ENCODE measurements at places on chromosomes 5 and 9.

DNA sequence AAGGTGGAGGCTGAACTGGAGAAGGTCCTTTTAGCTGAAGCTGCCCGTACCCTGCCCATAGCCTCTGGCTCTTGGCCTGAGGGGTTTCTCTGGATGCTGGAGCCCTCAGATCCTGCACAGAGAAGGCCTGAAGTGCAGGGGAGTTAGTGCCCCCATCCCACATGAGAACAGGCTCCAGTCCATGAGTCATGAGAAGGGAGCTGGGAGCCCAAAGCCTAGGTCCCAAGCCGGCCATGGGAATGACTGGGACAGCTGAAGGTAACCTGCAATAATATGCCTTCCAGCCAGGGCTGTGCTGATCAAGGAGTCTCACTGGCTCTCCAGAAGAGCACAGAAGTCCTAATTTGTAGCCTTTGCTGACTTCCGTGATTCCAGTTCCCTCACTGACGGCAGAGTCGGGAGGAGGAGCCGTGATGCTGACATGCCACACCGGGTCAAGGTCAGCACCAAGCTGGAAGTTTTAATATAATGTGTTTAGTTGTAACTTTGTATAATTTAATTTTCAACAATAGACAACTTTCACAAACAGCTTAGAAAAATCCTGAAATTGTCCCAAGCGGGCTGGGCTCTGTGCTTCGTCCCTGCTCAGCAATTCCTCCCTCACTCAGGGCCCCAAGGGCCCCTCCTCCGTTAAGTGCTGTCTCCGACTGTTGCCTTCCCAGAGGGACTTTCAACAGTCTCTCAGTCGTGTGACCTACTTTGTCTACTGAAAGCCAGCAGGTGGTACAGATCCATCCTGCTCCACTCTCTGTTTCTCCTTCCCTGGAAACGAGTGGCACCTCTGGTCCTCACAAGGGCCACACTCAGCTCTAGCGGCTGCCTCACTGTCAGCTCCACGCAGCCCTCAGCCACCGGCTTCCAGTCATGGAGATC is 387.8 kb downstream of the GADD45G start:
- DNase-seq, result no peak

- no peak for DNase-seq
These were observed 216.5 kb upstream of the DMRT1 start for GRCh38 chr9:624935-625500.

GRCh38 chr9:14993901-14994554 is 83.8 kb upstream of the FREM1 start:
- no peak for DNase-seq

DNA sequence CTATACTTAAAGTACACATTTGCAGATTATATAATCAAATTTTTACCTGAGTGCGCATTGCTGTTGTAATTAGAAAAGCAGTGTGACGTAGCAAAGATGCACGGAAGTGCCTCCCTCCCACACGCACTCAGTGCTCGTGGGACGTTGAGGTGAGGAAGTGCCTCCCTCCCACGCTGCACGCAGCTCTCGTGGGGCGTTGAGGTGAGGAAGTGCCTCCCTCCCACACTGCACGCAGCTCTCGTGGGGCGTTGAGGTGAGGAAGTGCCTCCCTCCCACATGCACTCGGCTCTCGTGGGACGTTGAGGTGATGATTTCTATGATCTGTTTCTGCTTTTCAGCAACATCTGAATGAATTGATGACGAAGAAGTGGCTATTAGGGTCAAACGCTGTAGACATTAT is 21.0 kb downstream of the EXOC3 start:
- no peak for DNase-seq

DNA sequence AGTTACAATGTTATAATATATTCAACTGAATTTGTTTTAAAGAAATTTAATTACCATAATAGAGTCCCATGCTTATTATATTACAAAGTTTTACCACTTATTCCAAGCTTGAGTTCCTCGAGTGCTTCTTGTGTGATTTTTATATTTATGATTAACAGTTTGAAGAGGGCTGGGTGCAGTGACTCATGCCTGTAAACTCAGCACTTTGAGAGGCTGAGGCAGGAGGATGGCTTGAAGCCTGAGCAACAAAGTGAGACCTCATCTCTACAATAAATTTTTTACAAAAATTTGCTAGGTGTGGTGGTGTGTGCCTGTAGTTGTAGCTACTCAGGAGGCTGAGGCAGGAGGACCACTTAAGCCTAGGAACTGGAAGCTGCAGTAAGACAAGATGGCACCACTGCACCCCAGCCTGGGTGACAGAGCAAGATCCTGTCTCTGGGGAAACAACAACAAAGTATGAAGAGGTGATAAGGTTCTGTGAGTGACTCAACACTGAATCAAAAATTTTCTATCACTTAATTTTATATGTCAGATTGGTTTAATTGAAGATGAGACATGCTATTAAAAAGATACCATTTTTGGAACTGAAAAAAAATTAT is 9.2 kb downstream of the POC5 start:
- DNase-seq, result no peak

DNA sequence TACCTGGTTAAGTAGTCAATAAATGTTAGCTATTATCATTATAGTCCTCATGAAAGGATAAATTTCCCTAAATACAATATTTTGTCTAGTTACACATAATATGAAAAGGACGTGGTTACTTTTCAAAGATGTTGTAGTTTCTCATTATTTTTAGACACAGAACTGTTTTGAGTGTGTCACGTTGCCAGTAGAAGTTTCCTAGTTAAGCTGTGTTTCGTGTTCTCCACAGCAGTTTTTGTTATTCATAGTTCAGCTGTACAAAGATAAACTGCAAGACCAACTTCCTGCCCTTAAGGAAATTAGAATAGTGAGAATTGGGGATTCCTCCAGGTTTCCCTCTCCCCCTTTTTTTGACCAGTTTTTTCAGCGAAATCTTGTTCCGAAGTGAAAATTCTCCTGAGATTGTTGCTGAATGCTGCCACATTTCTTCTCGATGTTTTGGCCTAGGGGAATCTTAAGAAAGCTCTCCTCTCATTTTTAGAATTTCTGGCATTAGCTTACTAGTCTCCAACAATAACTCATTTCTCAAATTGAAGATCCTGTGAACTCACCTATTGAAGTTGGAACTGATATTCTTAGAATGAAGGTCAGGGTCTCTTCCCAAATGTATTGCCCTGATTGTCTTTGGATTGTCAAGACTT is 176.1 kb downstream of the PAM start:
- no peak for DNase-seq

DNA sequence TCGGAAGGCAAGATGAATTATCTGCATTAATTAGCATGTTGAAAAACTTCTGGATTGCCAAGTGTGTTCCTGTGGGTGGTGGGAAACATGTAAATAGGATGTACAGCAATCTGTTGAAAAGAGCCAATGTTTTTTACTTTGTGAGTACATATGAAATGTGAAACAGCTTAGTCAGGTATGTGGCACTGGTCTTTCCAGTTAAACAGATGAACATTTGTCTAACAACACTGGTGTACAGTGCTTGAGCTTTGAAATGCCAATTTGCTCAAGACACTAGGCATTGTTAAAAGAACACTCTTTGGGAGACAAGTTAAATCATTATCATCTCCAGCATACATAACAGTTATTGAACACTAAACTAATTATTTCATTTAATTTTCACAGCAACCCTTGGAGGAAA is 107.3 kb upstream of the SLC24A2 start:
- DNase-seq, result no peak

DNA sequence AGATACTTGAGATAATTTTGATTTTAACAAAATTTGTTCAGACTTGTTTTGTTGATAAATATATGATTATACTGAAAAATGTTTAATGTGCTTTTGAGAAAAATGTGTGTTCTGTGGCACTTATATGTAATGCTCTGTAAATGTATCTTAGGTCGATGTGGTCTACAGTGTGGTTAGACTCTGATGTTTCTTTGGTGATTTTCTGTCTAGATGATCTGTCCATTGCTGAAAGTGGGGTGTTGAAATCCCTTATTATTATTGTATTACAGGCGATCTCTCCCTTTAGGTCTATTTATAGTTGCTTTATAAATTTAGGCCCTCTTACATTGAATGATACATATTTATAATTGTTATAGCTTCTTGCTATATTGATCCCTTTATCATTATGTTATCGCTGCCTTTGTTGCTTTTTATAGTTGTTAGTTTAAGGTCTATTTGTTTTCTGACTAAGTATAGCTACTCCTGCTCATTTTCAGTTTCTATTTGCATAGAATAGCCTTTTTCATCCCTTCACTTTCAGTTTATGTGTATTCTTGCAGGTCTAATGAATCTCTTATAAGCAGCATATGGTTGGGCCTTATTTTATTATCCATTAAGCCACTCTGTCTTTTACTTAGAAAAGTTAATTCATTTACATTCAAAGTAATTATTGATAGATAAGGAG is 124.3 kb downstream of the MRPS30 start:
- no peak for DNase-seq

GRCh38 chr9:77063645-77064285 is 44.3 kb downstream of the FOXB2 start:
- no peak for DNase-seq

- no peak for DNase-seq
These were observed 38.2 kb downstream of the PAPPA start for GRCh38 chr9:116191576-116192415.

DNA sequence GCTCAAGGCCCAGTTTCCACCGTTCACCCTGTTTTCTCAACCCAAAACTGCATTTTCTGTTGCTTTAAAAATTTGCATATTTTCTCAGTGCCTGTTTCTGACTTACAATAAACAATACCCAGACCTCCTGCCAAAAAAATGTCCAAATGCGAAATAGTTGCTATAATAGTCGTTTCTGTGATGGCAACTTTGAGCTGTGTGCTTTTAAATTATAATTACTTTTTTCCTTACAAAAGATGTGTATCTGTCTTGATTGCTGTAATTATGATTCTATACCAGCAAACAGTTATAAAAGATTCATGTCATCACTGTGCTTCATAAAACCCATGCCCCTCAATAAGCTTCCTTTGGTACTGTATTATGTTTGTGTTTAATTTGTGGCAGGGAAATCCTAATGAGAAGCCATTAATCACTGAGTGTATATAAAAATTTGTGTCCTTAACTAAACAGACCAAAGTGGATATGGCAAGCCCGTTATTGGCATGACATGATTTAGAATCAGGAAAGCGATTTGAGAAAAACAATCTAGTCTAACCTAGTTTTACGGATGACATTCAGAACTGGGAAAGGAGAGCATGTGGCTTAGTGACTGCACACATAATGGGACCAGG is 5.4 kb upstream of the SLC1A3 start:
- DNase-seq, result no peak

DNA sequence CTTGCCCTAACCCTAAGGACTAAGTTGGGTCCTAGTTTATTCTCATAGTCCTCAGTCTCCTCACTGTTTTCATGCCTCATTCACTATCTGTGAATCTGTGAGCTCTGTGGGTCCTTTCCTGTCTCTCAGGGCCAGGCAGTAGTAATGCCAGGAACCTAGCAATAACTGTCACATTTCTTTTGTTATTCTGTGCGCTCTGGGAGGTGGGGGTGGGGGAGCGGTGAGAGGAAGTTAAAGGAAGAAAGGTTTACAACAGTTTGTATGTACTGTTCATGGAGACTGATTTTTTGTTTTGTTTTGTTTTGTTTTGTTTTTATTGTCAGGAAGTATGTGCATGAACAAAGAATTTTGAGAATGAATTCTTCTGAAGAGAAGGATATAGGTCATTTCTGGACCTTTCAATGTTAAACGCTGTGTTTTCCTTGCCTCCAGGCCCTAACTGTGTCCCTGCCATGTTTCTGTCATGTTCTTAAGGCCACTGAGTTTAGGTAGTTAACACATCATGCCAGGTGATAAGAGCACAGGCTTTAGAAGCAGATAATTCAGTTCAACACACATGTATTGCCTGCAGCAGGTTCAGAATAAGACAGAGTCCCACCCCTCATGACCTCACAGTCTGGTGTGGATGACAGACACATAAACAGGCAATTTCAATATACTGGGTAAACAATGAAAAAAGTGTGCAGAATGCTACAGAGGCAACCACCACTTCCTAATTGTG is 13.3 kb upstream of the FEM1C start:
- DNase-seq, result peak; percentile 40

DNA sequence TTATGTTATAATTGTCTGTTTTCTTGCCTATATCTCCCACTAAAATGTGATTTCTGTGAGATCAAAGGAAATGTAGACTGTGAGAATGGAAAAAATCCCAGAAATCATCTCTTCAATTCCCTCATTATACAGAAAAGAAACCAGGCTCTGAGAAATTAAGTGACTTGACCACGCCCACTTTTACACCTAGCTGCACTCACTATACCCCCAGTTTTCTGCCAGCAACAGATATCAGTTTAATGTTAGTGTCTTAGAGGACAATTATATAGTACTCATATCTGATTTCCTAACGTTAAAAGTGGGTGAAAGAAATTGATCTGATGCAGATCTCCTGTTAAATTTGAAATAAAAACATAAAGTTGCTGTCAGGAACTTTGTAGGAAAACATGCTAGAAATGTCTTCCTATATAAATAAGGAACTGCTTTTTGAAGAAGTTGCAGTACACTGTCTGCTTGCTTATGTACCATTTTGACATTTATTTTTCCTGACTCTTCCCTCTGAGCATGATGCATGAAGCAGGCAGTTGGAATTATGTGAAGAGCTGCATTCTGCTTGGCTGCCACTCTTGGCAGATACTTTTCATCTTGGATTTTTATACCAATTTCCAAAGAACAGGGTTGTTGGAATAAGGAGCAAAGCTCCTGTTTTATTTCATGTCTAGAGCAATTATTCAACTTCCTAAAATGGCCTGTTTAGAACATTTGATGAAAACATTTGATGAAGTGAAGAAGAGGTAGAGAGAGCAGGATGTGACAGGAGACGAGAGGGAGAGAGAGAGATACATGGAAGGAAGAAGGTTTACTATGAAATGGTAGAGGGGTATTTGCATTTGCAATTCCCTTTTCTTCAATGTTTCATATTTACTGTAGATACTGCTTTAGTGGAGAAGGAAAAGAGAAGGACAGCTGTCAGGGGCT is 57.3 kb upstream of the RICTOR start:
- DNase-seq, result no peak

DNA sequence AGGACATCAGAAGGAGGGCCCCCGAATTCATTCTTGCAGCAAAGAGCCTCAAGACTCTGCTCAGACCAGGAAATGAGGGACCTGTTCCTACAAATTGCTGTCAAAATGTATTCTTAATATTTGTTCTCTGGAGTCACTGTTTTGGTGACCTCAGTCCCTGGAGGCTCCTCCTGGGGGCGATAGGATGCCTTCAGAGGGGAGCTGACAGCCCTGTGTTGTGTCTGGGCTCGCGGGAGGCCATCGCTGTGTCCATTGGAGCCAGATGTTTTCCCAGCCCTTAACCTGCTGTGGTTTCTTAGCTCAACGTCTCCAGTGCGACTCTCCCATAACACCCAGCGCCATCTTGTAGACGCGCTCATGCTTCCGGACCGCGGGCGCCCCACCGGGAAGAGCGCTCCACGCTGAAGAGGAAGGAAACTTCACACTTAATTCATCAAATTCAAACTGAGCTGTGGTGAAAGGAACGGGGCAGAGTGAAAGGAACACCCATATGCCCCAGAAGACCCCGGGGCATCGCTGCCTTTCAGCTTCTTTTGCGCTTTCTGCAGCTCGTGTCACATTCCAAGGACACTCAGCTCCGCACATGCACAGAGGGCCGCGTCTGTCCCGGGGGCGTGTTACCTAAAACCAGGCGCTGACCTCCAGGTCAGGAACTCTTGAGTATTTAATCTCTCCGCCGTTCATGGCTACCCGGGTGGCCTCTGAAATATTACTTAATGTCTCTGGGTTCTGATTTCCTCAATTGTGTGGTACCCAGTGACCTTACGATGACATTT is 112.3 kb upstream of the GDNF start:
- no peak for DNase-seq

GRCh38 chr9:19160085-19160484 is 32.8 kb upstream of the PLIN2 start:
- DNase-seq, result no peak
